Activated CD4-positive, alpha-beta T cell treated with anti-CD3 and anti-CD28 coated beads, Interleukin-2, amount 50 U/mL, for 24 hours (primary cell): ENCODE measurements at places on chromosomes 3 and 15.

GRCh38 chr3:73609655-73610054 is 15.1 kb downstream of the PDZRN3 start:
- no peak for DNase-seq

DNA sequence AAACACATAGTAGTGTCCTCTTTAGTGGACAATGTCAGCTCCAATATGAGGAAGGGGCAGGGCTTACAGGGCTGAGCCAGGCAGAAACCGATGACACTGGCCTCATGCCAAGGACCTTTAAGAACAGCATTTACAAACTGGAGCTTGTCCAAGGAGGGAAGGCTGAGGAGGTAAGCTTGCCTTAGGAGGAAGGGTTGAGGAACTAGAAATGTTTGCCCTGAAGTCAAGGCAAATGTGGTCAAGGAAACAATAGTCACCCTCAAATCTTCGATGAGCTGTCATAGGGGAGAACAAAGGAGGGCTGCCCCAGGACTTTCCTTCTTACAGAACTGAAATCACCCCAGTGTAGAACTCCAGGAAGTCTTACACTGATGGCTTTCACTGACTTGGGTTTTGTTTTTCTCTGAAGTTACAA is 136.4 kb downstream of the LIPC start:
- no peak for DNase-seq

DNA sequence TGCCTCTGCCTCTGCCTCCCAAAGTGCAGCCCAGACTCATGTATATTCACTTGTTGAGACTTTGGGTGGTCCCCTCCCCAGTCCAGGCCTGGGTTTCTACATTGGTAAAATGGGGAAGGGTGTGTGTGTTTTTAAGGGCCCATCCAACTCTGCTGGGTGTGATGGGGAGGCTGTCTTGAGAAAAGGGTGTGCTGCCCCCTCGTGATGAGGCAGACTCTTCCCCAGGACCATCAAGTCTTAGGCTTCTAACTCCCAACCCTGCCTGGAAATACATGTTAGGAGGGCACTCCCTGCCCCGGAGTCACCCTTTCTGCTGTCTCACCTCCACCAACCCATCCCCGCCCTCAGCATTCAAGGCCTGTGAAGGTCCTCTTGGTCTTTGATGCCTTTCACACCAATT is 4.4 kb upstream of the PTPN23 start:
- DNase-seq, result no peak

GRCh38 chr15:41001524-41002214 is 48.4 kb downstream of the CHAC1 start:
- DNase-seq, result no peak

DNA sequence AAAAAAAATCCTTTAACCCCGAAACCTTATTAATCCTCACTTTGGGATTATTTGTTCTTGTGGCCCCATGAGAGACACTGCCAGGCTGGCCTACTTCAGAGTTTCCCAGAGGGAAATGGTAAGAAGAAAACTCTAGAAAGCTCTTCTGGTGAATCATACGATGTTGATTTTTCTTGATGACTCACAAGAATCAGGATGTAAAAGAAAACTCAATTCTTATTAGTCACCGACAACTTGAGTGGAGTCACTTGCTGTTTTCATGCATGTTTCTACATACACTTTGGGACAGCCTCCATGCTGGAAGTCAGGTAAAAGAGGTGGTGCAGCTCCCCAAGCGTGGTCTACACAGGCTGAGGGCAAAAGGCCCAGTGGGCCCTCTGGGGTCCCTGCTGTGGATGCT is 42.8 kb downstream of the MYO5C start:
- DNase-seq, result no peak

GRCh38 chr15:92690395-92690794 is 34.8 kb upstream of the FAM174B start:
- DNase-seq, result no peak

- no peak for DNase-seq
Measured at GRCh38 chr3:184805351-184806038, 6.5 kb upstream of the VPS8 start.

DNA sequence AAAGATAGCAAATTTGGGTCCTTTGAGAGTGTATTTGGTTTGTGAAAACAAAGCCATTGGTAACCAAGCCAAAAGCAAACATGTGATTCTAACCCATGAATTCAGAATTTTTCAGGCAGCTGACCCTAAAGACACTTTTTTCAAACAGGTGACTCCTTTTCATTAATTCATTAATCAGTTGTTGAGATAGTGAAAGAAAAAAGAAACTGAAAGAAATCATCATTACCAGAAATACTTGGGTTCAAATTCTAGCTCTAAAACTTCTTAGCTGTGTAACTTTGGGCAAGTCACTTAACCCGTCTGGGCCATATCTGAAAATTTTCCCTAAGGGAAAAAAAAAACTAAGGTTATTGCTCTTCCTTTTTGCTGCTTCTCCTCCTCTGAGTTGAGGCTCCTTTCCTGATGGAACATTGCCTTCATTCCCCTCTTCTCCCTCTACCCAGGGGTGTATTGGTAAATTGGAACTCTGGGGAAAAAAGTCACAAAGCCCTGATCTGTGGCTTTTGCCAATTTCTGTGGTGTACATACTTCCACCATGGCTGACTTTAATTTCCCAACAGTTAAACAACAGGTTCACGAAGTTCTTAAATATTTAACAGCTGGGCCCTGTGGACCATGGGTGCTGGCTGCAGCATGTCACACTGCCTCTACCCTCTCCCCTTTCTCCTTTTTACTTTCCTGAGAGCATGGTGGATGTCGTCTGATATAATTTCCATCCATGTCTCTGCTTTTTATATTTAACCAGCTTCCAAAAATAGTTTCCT is 120.3 kb downstream of the ASB7 start:
- DNase-seq, result no peak

GRCh38 chr15:100766243-100767000 is 113.2 kb upstream of the ALDH1A3 start:
- no peak for DNase-seq

DNA sequence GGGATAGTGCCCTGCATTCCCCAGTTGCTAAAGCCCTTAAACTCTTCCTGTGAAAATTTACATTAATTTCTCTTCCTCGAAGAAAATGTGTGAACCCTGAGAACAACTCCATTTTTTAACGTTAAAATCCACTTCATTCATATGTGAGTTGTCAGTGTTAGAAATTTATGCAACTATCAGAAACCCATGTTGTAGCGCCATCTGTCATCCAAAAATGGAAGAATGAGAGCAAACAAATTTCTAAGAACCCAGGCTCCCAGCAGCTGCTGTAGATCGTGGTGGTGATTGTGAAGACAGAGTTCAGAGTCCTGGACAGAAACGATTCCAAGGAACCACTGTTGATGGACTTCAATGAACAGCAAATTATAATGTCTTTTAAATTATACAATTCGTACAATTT is 179.7 kb upstream of the NDN start:
- no peak for DNase-seq

- DNase-seq, result no peak
Measured at GRCh38 chr15:56678571-56678970, 54.7 kb downstream of the ZNF280D start.

GRCh38 chr15:59159210-59159609 is 47.4 kb upstream of the LDHAL6B start:
- DNase-seq, result no peak

DNA sequence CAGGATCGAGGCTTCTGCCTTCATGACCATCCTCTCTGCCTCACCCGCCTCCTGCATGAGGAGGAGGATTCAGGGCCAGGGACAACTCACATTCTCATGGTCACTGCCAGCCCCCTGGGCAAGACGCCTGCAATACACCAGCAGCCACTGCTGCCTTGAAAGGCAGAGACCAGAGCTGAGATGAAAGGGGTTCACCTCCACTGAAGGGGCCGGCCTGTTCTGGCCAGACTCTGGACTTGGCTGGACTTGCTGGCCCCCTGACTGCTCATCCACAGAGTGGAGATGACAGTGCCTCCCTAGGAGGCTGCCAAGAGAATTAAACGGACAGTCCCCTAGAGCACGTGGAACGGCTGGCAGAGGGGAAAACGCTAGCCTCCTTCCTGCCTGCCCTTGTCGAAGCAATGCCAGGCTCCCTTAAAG is 35.2 kb downstream of the MGLL start:
- DNase-seq, result no peak

DNA sequence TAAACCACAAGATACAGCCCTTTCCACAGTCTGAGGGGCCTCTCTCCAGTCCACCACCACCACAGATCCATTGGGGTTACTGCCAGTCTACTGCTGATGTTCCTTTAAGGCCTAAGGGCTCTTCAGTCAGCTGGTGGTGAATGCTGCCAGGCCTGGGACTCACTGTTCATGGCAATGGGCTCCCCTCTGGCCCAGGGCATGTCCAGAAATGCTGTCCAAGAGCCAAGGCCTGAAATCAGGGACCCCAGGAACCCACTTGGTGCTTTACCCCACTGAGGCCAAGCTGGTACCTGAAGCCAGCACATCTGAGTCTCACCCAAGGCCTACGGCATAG is 128.6 kb upstream of the CBLB start:
- no peak for DNase-seq

DNA sequence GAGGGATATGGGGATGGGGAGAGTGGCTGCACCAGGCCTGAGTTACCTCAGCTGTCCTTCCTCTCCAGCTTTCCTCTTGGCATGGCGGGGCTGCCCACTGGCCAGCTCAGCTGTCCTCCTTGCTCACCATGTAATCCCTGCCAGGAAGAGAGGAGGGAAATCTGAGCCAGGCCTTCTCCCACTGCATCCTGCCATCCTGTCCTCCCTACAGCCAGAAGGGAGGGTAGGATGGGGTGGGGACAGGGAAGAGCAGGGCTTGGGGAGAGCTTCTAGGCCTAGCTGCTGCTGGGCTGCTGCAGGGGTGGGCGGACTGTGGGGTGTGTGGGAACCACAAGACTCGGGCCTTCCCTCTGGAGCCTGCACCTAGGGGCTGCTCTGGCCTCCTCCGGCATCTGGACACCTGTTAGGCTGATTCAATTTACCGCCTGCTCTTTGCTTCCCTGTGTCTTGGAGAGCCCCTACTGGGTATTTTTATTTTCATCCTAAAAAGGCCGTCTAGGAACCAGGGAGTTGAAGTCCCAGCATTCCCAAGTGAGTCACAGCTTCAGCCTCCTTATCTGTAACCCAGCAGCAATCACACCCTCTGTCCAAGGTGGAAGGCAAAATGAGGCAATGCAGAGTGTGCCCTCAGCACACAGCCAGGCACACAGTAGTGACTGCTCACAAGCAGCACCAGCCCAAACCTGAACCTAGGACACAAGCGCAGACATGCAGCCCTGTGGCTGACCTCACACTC is 13.1 kb upstream of the KY start:
- no peak for DNase-seq

DNA sequence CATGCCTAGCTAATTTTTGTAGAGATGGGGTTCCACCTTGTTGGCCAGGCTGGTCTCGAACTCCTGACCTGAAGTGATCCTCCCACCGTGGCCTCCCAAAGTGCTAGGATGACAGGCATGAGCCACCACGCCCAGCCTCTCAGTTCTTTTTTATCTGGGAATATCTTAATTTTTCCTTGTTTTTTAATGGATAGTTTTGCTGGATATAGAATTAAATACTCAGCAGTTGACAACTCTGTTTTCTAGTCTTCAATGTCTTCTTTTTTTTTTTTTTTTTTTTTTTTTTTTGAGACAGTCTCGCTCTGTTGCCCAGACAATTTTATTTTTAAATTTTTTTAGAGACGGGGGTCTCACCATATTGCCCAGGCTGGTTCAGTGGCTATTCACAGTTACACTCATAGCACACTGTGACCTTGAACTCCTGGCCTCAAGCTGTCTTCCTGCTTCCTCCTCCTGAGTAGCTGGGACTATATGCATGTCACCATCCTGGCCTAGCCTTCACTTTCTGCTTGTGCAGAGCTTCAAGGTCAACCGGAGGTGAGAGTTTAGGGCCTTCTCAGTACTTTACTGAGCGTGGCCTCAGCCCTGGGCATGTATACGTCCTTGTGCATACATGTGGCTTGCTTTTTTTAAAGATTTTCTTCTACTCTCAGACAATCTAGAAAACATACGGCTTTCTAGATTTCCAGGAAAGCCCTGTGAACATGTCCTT is 120.5 kb downstream of the ZNF609 start:
- DNase-seq, result no peak

- DNase-seq, result no peak
Measured at GRCh38 chr3:133895208-133896001, at the start of gene RAB6B. RAB6B (minus strand) TSS chr3:133895882; CDS start chr3:133895466, 416 bp downstream.

GRCh38 chr3:24504772-24505171 is 10.1 kb upstream of the THRB start:
- DNase-seq, result no peak

- DNase-seq, result no peak
Measured at GRCh38 chr3:98954242-98954641, 52.7 kb upstream of the DCBLD2 start.

- no peak for DNase-seq
Measured at GRCh38 chr3:177197727-177198460, 612 bp upstream of the TBL1XR1 start.

- DNase-seq, result no peak
Measured at GRCh38 chr3:153615863-153616262, 453.8 kb downstream of the RAP2B start.

- DNase-seq, result no peak
Measured at GRCh38 chr3:167864552-167864874, 129.0 kb downstream of the SERPINI1 start.

- DNase-seq, result no peak
Measured at GRCh38 chr3:42188376-42188775, 77.6 kb downstream of the CCK start.

- peak; percentile 3 for DNase-seq
Measured at GRCh38 chr3:197305854-197306253, 7.4 kb upstream of the DLG1 start.

GRCh38 chr3:10332481-10333348 is 11.8 kb upstream of the SEC13 start:
- no peak for DNase-seq

- DNase-seq, result no peak
Measured at GRCh38 chr3:11991751-11992150, 12.4 kb upstream of the SYN2 start.

DNA sequence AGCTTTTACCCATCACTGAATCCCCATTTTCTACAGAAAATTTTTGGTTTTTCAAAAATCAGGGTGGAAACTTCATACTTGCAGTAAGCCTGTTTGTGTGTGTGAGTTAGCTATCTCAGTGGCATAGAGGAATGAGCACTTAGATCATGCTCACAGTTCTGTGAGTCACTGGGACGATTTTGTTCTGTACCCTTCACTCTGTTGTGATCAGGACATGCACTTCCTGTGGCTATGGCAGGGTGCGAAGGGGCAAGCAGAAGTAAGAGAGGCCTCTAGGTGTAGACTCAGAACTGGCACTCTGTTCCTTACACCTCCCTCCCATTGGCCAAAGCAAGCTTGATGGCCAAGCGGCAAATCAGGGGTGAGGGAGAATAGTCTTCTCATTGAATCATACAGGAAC is 11.6 kb downstream of the NIPA2 start:
- no peak for DNase-seq
